ENCODE measurements at places on chromosomes 3 and 15. TPM values are rescaled to one million over a fixed set of nuclear protein-coding genes. Genes with fewer than 3 reads are reported as not detected.

Gene HTR3E
- total RNA-seq: not detected

Gene FEZF2
- not detected for total RNA-seq

Gene ISG20
- total RNA-seq: 190 TPM

DNA sequence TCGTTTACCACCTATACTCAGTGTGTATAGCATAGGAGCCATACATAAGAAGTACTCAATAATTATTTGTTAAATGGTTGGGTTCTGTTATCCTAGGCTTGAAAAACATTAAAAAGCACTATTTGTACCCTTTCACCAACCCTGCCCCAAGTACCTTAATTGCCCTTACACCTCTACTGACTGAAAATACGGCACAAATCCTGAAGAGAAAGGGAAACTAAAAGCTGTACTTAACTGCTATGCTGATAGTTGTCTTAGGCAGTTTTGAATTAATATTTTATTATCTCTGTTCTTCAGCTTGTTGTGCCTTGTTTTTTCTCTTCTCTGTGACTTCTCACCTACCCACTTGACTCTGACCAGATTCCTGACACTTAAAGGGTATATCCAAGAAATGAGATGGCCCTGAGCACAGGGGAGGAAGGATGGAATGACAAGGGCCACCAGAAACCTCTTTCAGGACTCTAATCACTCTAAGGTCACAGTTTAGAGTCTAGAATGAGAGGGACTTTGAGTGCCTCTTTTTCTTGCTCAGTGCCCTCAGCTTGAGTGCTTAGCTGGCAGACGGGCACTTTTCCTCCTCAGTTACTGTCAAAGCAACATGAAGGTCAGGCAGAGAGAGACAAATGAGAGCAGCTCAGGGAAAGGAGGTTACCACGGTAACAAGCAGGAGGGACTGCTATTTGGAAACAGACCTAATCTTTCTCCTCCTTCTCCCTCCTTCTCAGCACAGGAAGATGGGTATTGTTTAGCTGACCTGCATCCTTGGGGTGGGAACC, 136.5 kb downstream of the ZNF609 start:
- peak; percentile 35 for DNase-seq

DNA sequence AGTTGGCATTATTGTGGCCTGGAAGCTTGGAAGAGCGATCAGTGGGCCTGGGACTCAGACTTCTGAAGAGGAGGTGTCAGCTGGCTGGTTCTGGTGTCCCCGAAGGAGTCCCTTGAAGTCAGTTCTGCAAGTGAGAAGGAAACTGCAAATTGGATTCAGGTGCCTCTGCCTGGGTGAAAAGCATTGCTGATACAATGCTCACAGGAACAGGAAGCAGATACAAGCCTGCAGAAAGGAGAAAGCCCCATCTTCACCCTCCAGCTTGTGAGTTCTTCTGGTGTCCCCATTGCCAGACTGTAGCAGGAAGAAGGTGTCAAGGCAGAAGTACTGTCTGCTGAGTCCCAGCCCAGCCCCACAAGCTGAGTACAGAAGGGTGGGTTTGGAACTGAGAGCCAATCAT, 271.3 kb downstream of the PLOD2 start:
- DNase-seq: no peak

DNA sequence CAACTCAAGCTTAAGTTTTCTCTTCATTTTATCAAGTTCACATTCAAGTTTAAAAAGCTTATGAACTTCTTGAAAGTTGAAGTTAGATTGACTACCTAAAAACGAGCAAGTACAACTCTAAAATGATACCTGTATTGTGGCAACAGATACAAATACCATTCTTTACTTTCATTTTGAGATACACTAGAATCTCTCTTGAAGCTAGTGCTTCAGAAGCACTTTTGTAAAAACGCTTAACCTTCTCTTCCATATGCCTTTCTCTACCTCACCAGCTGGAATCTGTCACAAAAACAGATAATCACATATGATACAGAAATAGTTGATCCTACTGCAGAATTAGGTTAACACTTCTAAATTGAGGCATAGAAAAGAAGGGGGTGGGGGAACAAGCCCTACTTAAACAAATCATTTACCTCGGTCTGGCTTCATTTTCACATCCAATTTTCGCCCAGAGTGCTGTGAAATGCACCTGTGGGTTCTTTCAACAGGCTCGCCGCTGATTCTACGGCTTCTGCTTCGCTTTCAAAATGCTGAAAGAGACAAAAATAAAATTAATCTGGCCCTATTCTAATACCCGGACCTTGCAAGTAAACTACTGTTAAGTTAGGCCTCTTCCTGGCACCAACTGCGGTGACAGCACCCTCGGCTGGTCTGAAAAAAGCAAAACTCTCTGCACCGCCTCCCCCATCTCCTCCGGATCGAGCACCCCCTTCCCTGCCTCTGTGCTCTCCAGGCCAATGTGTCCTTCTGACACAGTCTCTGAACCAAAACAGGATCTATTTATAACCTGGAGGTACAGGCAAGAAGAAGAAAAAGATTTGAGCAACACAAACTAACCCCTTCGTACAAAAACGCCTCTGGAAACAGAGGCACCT, 1.4 kb downstream of the ATOSA start:
- DNase-seq: peak; percentile 71

DNA sequence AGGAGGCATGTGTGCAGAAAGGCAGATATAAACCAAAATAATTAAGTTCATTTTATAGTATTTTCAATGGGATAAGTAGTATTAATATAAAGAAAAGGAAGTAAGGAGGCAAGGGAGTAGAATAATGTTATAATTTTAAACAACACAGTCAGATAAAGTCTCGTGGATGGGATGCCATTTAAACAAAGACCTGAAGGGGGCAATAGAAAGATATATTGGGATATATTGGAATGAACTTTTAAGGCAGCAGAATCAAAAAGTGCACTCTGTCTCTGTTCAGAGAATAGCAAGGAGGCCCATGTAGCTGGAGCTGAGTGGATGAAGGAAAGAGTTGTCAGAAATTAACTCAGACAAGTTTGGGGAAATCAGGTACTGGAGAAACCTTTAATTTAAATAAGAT, 158.7 kb downstream of the CGGBP1 start:
- no peak for DNase-seq

GRCh38 chr3:18379647-18380046, 45.5 kb downstream of the SATB1 start:
- DNase-seq: no peak

Measured in B cell (primary cell).